ENCODE measurements at places on chromosomes 1 and 21.

GRCh38 chr1:152014943-152015342, 21.3 kb upstream of the S100A10 start:
- DNase-seq: no peak

DNA sequence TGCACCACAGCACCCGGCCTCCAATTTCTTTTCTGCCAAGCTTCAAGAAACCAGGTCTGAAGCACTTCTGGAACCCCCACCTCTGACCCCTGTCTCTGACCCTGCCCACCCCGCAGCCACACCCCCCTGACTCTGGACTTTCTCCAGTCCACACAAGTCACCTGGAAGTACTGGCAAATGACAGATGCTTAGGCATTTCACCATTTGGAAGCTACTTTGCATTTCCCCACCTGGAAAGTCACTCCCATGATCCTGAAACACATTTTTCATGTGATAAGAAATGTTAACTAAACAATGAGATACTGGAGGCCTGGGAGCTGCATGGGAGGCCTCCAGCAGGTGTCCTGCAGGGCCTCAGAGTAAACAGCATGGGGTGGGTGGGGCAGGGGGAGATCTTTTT, 45.7 kb downstream of the NTPCR start:
- DNase-seq: no peak

DNA sequence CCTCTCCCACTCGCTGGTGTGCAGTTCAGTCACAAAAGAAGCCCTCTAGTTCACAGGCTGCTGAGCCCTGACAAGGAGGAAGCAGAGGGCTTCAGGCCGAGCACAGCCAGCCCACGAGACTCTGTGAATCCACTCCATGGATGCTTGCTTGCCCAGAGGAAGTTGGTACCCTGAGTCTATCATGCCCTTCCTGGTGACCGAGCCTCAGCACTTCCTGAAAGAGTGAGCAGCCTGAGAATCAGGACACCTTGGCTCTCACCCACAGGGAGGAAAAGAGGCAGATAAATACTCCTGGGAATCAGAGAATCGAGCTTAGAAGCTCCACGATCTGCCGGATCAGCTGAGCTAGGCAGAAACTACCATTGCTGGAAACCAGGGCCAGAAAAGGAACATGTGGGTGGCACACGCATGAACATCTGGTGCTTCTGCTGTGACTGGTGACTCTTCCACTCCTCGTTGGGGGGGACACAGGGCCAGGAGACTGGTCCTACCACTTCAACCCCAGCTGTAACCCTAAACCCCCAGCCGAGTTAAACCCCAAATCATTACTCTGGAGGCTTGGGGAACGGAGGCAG, 376.3 kb upstream of the CAMK1G start:
- DNase-seq: no peak

DNA sequence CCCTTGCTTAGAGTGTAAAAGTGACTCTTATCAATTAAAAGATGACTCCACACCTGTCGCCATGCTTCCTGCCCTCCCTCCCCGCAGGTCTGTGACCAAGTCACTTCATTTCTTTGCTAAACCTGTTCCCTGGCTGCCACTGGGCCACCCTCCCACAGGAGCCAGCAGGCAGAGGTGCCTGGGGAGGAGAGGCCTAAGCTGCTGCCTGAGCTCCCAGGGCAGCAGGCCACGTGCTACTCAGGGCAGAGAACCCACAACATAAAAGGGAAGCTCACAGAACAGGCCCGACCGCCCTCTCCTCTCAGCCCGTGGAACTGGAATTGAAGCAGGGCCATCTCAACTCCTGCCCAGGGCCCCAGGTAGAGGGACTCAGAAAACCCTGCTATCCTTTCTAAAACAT, 4.9 kb downstream of the C1orf198 start:
- no peak for DNase-seq

- no peak for DNase-seq
Observed at GRCh38 chr1:177753655-177754054, 216.2 kb downstream of the SEC16B start.

GRCh38 chr1:37453647-37454046, 20.7 kb upstream of the ZC3H12A start:
- no peak for DNase-seq

GRCh38 chr21:44914176-44914874, 6.4 kb downstream of the ITGB2 start:
- DNase-seq: peak; percentile 32

GRCh38 chr1:183185941-183186490, at the start of gene LAMC2:
Gene LAMC2 (plus strand): TSS chr1:183186264. CDS start chr1:183186353, 89 bp downstream.
- DNase-seq: no peak

- DNase-seq: no peak
Observed at GRCh38 chr1:102085896-102086295, 89.2 kb upstream of the OLFM3 start.

DNA sequence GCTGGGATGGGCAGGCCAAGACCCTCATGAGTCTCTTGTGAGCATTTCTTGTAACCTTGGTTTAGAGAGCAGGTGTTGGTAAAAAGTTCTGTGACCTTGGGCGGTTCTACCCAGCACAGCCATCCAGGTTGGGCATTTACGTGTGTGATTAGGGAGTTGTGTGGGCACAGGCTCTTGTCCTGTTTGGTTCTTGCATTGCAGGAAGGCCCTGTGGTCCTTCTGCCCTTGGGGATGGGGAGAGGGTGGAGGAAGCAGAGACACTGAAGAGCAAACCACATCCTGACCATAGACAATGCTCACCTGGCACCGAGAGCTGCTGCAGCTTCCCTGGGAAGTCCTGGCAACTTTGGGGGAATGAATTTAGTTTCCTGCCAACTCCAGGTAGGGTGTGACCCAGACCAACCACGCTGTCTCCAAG, 25.6 kb downstream of the RNF187 start:
- DNase-seq: no peak

DNA sequence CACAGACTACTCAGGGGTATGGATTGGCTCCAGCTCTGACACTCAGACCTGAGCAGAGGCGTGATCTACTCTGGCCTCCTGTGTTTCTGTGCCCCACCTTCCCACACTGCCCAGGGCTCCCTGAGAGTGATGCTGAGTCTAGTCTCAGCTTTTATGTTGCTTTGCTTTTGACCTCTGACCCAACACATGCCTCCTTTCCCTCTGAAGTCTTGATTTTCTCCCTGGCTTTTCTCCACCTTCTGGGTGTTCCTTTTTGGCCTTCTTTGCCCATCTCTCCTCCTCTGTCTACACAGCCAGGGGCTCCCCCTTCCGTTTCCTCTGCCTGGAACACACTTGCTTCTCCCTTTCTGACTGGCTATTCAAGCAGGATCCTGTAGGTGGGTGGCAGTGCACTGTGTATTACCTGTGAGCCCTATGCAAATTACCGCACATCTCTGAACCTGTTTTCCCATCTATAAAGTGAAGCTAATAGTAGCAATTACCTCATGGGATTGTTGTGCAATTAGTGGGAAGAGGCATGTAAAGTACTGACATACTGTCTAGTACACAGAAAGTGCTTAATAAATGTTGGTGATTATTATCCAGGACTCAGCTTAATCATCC, 13.7 kb upstream of the MEX3A start:
- DNase-seq: no peak

GRCh38 chr1:3954170-3955169, 54.4 kb upstream of the C1orf174 start:
- DNase-seq: no peak

- DNase-seq: no peak
Observed at GRCh38 chr1:119768778-119769177, at the start of gene HMGCS2. Gene HMGCS2 (minus strand): TSS chr1:119768905. CDS start chr1:119768844, 61 bp downstream.

DNA sequence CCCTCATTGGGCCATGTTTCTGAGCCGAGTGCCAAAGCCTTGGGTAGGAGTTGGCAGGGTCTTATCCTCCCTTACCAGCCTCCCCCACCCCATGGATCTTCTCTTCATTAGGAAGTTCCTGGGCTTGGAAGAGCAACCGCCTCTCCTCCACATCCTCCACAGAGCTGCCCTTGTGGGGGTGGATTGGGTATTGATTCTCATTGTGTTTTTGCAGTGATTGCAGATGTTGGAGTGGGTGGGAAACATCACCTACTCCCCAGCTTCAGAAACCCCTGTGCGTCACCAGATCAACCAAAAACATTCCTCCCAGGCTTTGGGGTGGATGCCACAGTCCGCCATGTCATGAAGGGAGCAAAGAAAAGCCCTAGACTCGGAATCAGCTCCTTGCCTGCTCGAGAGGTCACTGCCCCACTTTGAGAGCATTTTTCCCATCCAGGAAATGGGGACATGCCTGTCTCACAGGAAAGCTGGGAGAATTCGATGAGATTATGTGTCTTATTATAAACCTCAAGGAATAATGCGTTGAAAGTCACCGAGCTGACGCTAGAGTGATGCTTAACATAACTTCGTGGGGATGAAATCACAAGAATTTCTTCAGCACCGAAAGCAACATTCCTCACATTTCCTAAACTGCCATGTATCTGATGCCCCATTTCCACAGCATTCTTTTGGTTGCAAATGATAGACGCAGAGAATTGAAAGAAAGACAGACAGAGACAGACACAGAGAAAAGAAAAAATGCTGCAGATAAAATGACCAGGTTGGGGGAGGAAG, 44.7 kb upstream of the ZBTB40 start:
- DNase-seq: no peak

GRCh38 chr1:206419250-206419649, 51.0 kb upstream of the IKBKE start:
- no peak for DNase-seq

GRCh38 chr1:24344090-24344742, 25.1 kb downstream of the GRHL3 start:
- DNase-seq: no peak

- DNase-seq: no peak
Observed at GRCh38 chr1:15657021-15657420, 27.1 kb upstream of the PLEKHM2 start.

DNA sequence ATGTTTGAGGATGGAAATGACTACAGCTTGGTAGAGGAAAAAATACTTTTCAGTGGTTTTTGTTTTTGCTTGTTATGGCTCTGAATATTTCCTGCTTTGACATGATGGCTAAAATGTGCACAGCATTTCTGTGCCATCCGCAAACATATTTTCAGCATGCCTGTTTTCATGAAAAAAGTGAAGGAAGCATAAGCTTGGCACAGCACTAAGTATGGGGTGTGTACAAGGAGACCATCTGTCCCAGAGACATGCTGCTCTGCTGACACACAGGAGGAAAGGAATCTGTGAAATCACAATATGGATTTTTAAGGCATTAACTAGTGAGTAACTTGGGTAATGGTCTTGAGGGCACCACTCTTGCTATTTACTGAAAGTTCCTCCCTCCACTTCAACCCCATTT, 595.5 kb downstream of the RWDD3 start:
- no peak for DNase-seq

DNA sequence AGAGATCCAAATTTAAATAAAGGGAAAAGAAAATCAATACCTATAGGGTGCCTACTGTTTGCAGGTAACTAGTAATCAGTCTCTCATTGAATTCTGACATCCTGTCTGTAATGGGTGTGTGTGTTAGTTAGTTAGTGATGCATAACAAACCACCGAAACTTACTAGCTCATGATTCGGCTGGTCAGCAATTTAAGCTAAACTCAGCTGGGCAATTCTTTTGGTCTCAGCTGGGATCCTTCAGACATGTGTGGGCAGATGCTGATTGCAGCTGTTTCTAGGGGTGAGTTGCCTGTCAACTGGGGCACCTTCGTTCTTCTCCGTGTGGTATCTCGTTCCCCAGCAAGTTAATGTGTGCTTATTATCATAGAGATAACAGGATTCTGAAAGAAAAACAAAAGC, 40.2 kb upstream of the ZNF124 start:
- no peak for DNase-seq

GRCh38 chr1:6783936-6784559, 1.2 kb upstream of the CAMTA1 start:
- no peak for DNase-seq

- no peak for DNase-seq
Observed at GRCh38 chr1:51506537-51506936, 12.5 kb downstream of the EPS15 start.

DNA sequence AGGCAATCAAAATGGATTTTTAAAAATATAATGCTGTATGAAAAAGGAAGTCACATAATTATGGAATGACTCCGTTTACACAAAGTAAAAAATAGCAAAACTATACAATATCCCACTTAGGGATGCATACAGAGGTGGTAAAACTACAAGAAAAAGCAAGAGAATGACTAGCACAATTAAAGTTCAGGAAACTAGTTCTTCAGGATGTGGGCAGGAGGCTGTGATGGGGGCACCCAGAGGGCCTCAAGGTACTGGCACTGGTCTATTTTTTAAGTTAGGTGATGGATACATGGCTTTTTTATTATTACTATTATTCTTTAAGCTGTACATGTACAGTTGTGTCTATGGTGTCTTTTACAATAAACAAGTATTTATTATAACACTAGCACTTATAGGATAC, 1.4 kb upstream of the ZC3H12A start:
- DNase-seq: no peak

DNA sequence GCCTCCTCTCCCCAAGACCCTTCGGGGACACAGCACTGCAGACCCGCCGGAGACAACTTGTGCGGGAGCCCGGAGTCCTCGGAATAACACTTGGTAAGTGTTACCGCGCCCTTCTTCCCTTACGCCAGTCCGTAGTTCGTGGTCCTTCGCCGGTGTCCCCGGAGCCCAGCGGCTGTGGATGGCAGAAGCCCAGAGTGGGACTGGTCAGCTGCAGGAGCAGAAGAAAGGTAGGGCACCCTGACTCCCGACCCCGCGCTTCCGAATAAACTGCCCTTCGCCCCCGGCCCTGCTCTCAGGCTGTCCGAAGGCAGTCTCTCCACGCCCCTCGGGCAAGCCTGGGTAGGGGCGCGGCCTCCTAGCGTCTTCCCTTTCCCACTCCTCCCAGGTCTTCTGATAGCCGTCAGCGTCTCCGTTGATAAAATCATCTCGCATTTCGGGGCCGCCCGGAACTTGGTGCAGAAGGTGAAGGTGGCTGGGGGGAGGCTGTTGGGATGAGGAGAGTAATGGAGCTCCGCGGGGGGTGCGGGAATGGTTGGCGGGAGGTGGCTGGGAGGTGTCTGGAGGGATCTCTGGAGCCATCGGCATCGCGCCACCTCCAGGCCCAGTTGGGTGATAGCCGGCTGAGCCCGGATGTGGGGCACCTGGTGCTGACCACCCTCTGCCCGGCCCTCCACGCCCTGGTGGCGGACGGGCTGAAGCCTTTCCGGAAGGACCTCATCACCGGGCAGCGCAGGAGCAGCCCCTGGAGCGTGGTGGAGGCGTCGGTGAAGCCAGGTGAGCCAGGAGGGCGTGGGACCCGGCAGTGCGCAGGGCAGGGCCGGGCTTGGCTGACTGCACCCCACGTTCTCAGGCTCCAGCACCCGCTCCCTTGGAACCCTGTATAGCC, 4.3 kb downstream of the RUSC1 start:
- no peak for DNase-seq

DNA sequence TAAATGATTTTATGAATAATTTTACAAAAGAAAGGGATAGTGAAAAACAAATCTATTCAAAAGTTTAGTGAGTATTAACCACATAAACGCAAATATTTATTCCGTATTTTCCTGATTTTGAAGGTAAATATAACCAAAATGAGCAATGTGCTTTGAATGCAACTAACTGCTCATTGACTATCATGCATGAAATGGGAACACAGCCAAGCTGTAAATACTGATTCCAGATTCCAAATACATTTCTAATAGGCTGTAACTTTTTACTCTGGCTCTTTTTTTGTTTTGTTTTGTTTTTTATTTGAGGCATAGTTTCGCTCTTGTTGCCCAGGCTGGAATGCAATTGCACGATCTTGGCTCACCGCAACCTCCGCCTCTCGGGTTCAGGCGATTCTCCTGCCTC, 41.8 kb downstream of the SELENOF start:
- no peak for DNase-seq

- DNase-seq: peak; percentile 37
Observed at GRCh38 chr1:89085781-89086180, 20.8 kb upstream of the GBP1 start.

Measured in activated CD4-positive, alpha-beta T cell treated with anti-CD3 and anti-CD28 coated beads, Interleukin-2, amount 50 U/mL, for 1 hour (primary cell).